Activated T-helper 1 cell treated with anti-CD3 and anti-CD28 coated beads, Interleukin-12 subunit alpha, Interleukin-12 subunit beta, Interleukin-2, Interleukin-4 antibody, amounts not matched to agents 30 ng/mL and 10 ng/mL and 1 ng/mL, durations not matched to agents 14 hours and 24 hours and 36 hours (primary cell): ENCODE measurements at places on chromosomes 16 and 17. TPM values are rescaled to one million over a fixed set of nuclear protein-coding genes. Genes with fewer than 3 reads are reported as not detected.

CPNE7 gene
- 32.2 and 35.2 TPM in 2 replicates for total RNA-seq

LMF1 gene
- total RNA-seq, result 6.8 and 10.4 TPM in 2 replicates

CRYBA1 gene
- total RNA-seq, result not detected in 2 replicates

MYH8 gene
- not detected in 2 replicates for total RNA-seq

CSH2 gene
- total RNA-seq, result not detected in 2 replicates

TAC4 gene
- not detected in 2 replicates for total RNA-seq

CIITA gene
- 12.0 and 13.0 TPM in 2 replicates for total RNA-seq

ZACN gene
- total RNA-seq, result 2.7 and 2.9 TPM in 2 replicates

GNAO1 gene
- 1.7 and 2.0 TPM in 2 replicates for total RNA-seq

NPIPB13 gene
- total RNA-seq, result 11.0 and 20.0 TPM in 2 replicates

KRT24 gene
- total RNA-seq, result not detected in 2 replicates

CD300A gene
- 9.8 and 10.4 TPM in 2 replicates for total RNA-seq

C1QL1 gene
- 0.39 and 0.54 TPM in 2 replicates for total RNA-seq

MYCBPAP gene
- total RNA-seq, result 2.6 and 3.8 TPM in 2 replicates

DYNLRB2 gene
- total RNA-seq, result not detected in 2 replicates

FOXL1 gene
- total RNA-seq, result 0.05 TPM in 1 of 2 replicates, not detected in the other
